ENCODE measurements at places on chromosomes 12 and 14.

GRCh38 chr14:20460458-20461224 is 593 bp downstream of the PIP4P1 start:
- no peak for DNase-seq

DNA sequence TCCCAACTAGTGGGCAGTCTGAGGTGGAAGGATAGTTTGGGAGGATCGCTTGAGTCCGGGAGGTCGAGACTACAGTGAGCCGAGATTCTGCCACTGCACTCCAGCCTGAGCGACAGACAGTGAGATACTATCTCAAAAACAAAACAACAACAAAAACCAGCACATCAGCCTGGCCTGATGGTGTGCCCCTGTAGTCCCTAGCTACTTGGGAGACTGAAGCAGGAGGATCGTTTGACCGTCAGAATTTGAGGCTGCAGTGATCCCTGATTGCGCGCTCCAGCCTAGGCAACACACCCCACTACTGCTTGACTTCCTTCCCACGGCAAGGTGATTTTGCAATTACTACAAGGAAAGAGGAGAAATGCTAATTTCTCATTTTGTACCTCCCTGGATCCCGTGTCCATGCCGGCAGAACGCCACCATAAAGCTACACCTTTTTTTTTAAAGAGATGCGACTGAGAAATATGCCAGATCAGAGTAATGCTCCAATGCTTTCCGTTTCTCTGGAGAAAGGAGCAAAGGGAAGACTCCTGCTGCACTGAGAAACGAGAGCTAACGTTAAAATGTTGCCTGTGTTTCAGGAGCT is 672 bp upstream of the SCFD1 start:
- no peak for DNase-seq

DNA sequence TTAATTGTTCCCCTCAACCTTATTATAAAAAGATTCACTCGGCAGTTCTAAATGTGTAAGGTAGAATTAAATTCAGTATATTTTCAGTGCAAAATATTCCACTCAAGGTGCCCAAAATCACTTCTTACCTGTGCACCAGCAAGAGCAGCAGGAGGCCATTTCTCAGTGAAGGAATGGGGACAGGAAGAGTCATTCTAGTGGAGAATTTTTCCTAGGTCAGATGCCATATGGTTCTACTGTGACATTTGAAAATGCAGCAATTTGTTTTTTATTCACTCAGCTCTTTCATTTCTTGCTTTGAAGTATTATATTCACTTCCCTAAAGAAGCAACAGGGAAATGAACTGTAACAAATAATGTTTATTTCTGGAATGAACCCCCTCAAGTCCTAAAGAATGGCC is 264.0 kb upstream of the SYT1 start:
- no peak for DNase-seq

GRCh38 chr14:74608959-74609611 is 3.0 kb downstream of the LTBP2 start:
- peak; percentile 91 for DNase-seq

GRCh38 chr12:113465808-113466453 is 5.7 kb downstream of the LHX5 start:
- no peak for DNase-seq

DNA sequence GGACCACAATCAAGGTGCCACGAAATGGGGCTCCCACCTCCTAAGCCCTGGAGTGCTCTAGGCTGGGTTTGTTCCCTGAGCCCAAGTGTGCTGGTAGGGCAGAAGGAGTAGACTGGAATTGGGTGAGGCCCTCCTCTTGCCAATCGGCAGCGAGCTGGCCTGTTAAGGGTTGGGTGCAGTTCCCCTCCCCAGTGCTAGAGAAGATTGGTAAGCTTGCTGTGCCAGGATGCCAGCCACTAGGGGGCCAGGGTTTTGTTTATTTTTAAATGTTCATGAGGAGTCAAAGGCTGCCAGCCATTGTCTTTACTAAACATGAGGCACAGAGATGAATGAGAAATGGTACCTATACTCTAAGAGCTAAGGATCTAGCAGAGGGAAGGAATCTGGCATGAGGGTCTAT is 79.7 kb downstream of the SPTB start:
- DNase-seq, result no peak

DNA sequence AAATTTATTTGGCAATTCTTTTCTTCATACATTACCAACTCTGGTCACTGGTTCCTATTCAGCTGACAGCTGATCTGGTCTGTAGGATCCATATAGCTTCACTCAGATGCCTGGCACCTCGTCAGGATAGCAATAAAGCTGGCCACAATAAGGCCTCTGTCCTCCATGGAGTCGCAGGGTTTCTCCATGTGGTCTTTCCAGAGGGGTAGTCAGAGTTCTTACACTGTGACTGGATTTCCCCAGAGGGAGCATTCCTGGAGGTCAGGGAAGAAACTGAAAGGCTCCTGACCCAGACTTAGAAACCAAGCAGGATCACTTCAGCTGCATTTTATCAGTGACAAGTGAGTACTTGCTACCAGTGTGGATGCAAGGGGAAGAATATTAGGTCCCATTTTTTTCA is 34.9 kb upstream of the SIX1 start:
- DNase-seq, result no peak

DNA sequence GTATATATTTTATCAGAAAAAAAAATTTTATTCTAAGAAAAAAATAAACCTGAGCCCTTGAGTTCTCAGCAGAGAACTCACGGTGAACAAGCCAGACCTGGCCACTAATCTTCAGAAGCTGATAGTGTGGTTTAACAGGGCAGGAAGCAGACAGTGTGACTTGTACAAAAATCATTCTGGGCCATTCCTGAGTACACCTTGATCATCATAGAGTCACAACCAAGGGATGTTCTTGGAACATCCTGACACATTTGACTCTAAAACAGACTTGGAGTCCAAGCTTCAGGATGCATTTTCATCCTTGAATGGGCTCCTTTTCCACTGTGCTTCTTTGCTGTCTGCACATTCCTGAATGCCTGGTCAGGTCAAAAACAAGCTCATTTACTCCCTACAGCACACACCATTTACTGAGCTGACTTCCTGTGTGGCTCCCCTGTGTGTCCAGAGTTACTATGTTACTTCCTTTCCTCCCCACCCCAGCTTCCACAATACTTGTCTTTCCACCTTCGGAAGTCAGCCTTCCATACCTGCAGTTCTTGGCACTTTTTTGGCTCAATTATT is 112.0 kb downstream of the ANO6 start:
- no peak for DNase-seq

GRCh38 chr14:54314365-54315104 is 82.3 kb upstream of the CDKN3 start:
- DNase-seq, result no peak

DNA sequence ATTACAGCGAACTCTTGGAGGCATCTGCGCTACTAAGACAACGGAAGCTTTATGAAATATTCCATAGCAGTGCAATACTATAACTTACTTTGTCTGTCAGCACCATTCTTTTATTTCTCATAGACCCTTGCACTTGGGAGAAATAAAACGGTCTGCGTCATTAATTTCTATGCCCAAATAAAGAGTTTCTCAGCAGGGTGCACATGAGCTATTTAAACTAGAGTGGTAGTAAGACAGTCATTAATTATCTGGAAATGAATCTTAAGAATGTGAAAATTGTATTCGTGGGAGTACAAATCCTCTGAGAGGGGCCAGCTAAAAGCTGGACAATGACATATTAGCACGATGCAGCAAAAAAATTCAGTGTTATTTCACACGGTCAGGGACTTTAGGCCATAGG is 903.4 kb upstream of the FOXG1 start:
- no peak for DNase-seq

- no peak for DNase-seq
These were observed 13.1 kb downstream of the CDK2AP1 start for GRCh38 chr12:123258593-123258992.

DNA sequence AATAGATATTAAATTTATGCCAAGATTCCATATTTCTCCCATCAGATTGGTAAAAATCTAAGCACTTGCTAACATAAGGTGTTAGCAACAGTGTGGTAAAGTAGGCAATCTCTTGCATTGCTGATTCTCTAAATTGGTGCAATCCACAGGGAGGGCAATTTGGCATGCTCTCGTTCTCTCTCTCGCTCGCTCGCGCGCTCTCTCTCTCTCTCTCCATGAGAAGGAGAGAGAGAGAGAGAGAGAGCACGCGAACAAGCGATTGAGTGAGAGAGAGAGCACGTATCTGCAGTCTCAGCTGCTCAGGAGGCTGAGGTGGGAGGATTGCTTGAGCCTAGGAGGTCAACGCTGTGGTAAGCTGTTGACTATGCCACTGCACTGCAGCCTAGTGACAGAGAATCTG is 25.9 kb downstream of the PSEN1 start:
- DNase-seq, result no peak

DNA sequence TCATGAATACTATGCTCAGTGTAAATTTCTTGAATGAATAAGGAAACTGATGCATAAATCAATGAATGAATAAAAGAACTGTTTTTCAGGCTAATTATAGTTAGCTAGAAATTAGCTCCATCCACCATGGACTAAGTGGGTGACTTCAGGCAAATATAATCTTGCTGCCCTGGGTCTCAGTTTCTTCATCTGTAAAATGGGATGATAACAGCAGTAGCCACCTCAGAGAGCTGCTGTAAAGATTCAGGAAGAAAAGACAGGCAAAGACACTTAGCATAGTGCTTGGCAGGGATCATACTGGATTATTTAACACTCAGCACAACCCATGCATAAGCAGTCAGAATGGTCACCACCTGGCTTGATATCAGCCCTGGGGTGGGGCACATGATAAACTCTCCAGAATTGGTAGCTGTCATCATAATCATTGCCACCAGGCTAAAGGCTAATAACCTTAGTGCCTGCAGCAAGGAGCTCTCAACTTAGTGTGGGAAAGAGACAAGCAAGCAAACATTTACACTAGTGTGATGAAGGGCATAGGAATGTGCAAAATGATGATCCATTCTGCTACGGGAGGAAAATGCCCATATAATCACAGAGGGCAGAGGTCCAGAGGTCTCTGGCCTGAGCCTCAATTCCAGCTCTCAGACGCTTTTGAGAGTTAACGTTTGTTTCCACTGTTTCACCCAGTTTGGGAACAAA is 234.7 kb upstream of the TBX3 start:
- no peak for DNase-seq

DNA sequence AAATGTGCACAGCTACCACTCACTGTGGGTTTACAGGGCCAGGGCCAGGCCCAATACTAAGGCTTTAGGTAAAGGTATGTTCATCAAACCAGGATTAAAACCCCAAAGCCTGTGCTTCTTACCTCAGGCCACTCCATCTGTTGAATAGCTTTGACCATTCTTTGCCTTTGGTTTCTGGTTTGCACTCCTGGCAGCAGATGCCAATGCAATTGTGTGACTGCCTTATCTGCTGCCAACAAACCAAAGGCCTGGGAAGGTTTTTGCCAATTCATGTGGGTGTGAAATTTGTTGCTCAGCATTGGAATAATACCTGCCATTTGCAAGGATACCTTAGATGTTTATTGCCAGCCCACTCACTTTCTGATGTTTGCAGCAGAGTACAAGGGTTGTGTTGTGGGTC is 221.6 kb downstream of the C12orf75 start:
- no peak for DNase-seq

DNA sequence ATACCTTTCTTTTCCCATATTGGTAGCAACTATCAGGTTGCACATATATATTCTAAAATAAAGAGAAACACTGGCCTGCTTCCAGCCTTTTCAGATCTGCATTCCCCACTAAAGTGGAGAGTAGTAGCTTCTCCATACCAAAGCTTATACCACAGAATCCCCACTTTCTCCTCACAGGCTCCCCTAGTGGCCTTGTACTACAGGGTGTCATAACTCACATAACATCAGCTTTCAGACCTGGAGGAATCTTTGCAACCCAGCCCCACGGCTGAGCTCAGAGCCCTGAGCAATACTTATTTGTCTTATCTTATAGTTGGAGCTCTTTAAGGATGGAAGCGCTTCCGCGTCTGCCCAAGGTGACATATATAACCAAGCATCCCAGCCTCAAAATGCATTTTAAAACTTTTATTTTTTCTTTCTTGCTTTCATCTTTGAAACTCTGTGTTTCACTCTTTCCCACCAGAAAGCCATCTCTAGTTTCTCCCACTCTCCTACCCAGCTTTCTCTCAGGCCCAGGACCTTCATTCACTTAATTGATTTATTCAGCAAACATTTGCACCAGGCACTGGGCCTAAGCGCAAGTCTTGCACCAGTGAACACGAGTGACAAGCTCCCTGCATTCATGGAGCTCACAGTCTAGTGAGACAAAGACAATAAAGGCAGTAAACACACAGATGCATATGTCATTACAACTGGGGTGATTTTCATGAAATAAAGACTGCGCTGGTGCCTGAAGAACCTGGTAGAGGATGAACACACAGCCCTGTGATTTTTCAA is 254.7 kb downstream of the IPO8 start:
- DNase-seq, result peak; percentile 51

- no peak for DNase-seq
These were observed 53.3 kb upstream of the CERS5 start for GRCh38 chr12:50220363-50220995.

DNA sequence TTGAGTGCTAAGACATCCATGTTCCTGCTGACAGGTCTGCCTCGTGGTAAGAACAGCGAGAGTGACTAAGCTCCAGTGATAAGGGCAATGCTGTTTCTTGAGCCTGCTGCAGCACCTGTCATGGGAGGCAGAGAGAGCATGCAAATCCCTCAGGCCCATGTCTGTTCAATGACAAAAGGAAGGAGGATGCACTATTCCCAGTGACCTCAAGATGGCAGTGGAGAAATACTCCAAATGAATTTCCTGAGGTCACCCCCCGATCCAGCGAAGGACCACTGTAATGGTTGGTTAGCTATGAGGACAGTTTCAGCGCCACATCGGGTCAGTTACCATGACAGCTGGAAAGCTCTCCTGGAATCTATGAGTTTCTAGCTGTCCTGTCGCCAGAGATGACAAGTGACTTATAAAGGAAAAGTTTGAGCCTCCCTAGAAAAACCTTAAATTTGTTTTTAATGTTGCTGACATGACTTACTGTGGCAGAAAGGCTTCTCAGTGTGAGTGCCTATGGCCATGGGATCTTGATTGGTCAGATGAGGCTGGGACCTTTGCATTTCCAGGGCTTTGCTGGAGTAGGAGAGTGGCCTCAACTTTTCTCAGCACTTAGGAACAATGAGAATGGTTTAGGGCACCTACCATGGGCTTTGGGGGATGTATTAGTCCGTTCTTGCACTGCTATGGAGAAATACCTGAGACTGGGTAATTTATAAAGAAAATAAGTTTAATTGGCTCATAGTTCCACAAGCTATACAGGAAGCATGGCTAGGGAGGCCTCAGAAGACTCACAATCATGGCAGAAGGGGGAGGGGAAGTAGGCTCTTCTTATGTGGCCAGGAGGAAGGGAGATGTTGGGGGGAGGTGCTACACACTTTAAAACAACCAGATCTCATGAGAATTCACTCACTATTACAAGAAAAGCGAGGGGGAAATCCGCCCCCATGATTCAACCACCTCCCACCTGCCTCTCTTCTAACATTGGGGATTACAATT is 88.0 kb upstream of the TMEM260 start:
- DNase-seq, result peak; percentile 85

DNA sequence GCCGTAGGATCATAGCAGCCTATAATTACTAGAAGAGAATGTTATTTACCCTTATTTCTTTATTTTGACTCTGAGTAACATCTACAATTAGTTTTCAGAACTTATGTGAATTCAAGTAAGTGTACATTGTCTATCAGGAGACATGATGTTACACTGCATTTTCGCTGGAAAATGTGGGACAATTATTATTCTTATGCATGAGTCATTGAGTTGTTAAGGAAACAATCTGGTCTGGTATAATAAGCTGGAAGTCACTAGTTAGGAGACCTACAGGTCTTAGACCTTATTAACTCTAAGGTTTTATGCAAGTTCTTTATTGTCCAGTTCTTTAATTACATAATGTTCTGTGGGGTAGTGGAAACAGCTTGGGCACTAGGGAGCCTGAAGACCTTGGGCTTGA is 5.8 kb downstream of the KTN1 start:
- peak; percentile 82 for DNase-seq
